Uterus (tissue), 4 donors: ENCODE measurements at places on chromosomes 12 and 14. TPM values are rescaled to one million over a fixed set of nuclear protein-coding genes. Genes with fewer than 3 reads are reported as not detected.

Gene PAX9
- 0.98 TPM for total RNA-seq

Gene POTEM
- total RNA-seq, result not detected

Gene PGF
- 32.4 TPM for total RNA-seq

Gene KLHL28
- 3.6 TPM for total RNA-seq
